ENCODE measurements at places on chromosomes 4 and X.

DNA sequence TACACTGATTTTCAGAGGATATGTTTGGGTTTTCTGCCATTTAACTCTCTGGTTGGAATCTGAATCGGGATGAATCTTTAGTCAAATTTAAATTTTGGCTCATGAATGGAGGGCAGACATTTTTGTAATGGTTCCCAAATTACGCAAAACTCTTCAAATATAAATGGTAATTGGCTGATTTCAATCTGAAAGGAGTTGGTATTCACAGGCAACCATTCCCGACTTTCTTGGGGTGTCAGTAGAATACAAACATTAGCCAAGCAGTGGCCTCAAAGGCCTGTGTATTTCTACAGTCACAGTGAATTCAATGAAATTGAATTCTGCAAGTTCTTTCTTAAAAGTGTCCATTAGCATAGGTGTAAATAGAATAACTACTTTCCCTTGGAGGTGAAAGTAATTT is 668.8 kb upstream of the PRKX start:
- no peak for DNase-seq

DNA sequence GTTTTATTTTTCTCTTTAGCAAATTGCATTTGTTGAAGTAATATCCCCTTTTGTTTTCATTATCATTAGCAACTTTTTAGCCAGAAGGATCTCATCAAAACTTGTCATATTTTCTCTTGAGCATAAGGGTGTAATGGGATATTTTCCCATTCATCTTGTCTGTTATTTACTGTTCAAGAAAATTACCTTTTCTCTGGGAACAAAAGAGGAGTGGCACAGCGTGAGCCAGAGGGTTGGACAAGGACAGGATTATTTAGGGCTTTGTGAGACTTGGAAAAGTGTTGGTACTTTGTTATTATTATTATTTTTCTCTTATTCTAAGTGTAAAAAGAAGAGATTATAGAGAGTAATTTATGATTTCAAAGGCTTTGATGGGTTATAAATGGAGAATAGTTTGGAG is 135.9 kb downstream of the PRKX start:
- DNase-seq = no peak

GRCh38 chrX:148601034-148601433 is 100.6 kb downstream of the AFF2 start:
- no peak for DNase-seq

DNA sequence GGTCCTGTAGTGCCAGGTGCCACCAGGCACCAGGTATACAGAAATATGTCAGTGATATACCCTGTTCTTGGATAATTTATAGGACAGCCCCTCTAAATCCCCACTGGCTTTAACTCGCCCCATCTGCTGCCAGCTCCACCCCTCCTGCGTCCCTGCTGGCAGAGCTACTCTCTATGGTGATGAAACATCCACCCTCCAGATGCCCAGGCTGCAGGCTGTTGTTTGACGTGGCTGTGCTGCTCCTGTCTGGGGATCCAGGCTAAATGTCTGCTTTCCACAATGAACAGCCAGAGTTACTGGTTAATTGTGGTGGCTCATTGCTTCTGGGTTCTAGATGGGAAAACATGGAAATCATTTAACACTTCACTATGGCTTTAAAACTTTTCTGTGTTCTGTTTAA is 12.9 kb downstream of the NHSL2 start:
- DNase-seq = no peak
